T-cell (primary cell): ENCODE measurements at places on chromosomes 7 and 10.
A peak's percentile ranks its signal among the peaks of the same experiment; 100 is the strongest.

DNA sequence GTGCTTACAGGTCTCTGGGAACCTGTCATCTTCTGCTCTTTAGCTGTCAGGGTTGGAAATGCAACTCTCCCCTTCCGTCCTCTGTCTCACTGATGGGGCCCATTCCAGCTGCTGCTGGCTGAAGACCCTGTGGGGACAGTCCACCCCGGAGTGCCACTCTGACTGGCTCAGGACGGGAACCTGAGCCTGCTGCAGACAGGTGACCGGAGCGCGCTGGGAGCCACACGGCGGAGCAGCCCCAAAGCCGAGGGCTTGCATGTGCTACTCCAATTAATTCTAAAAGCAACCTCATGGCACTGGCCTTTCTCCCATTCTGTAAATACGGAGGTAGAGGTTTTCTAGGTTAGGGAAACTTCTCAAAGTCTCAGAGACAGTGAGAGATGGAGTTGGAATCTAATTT is 223.5 kb upstream of the PITRM1 start:
- DNase-seq, result no peak

GRCh38 chr10:78584266-78584665 is 484.5 kb upstream of the ZMIZ1 start:
- DNase-seq, result no peak

DNA sequence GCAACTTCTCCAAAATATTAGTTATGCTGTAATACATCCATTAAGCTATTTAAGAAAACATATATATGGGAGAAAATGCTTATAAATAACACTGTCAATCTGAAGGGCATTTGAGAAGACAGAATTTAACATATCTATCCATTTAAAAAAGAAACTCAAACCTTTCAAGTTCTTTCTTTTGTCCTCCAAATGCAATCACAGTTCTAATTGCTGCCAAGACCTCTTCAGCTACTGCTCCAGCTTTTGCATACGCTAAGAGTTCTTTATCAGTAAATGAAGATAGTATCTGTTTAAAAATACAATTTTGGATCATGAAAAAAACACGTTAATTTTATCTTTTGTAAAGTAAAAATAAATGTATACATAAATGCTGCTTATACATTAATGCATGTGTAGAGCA is 39.6 kb downstream of the ABCB1 start:
- no peak for DNase-seq

DNA sequence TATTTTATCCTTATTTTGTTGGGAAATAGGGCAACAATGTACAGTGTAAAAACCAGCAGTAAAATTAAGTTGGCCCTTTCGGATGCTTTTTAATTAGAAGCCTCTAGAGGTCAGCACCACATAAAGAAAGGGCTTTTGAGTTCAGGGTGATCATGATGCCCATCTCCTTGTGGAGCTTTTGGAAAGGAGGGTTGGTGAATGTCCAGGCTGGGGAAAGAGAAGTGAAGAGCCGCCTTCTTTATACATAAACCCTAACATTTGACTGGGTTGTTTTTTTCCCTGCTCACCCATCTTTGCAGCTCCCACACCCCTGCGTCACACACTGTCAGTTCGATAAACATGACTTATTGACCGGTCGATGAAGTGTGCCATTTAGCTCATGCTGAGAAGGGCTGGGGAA is 29.8 kb downstream of the MTURN start:
- DNase-seq, result no peak

- DNase-seq, result no peak
Measured at GRCh38 chr10:86160890-86161585, 205.6 kb downstream of the GRID1 start.

- no peak for DNase-seq
Measured at GRCh38 chr7:118185163-118185860, 1.3 kb downstream of the LSM8 start.

GRCh38 chr7:143958781-143959180 is 4.1 kb downstream of the OR2F1 start:
- DNase-seq, result no peak

DNA sequence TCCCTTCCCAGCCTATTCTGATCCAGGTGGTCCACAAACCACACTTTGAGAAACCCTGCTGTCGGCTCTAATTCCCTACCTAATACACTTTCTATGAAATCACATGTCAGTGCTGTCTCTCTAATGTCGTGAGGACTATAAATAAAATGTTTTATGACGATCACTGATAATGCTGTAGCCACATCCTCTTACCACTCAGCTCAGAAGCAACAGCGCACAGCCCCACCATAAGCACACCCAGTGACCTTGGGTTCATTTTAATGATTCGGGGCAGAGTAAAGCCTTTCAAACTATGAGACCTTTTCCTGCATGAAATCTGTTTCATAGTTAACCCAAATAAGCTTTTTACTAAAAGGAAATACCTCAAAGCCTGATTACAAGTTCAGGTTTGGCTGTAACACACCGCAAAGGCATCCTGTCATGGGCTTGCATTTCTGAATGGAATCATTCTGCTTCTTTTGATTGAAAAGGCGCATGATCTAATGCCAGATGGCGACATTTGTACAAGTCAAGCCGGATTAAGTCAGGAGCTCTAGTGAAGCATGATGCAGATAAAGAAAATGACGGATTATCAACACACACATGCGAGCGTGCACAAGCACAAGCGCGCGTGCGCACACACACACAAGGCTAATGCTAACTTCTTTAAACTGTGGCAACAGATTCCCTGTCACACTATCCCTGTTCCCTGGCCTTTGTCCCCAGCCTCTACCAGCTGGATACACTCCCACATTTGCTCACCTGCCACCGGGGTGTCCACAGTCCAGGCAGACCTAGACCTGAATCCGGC is 180.5 kb upstream of the PDE1C start:
- no peak for DNase-seq

DNA sequence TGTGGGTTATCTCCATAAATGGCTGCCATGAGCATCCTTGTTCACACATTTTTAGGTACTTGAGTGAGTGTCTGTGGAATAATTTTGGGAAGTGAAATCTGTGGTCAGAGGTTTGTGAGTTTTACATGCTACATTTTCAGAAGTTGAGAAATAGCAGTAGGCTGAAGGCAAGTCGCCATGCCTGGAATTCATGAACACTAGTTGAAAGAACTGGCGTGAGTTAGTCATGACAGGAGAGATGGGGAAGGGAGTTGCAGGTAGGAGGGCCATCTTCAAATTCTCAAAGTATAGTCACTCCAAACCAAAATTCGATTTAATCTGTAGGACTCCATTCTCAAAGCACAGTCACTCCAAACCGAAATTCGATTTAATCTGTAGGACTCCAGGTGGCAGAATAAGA is 89.6 kb downstream of the EGFR start:
- no peak for DNase-seq

GRCh38 chr7:121081327-121081936 is 92.9 kb downstream of the CPED1 start:
- DNase-seq, result no peak

DNA sequence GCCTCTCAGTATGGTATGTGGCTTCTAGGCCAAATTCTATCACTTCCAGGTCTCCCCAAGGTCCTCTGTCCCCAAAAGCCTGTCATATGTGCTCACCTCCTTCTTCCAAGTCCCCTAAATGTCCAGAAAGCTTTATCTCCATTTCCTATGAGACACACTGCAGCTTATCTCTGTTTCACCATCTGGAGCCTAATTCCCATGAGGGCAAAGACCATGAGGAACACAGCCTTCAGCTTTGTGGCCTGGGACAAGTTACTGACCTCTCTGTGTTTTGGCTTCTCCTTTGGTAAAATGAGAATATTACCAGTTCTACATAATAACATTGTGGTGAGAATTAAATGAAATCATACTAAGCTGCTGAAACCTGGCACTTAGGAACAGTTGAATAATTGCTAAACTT is 19.2 kb downstream of the ST8SIA6 start:
- DNase-seq, result no peak

DNA sequence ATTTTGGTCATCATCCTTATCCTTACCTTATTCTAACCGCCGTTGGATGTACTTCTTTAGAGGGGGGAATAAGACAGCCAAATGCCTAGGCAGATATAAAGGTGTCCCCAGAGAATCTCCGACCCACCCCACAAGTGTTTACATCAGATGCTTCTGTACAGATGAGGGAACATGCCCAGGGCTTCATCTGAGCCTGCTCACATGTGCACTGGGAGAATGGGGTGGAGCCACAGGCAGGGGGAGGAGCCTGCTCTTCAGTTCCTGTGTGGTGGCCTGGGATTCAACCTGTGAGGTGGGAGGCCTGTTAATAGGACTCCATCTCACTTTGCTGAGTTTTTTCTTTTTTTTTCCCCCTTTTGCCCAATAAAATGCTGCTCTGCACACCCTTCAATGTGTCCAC is 27.6 kb upstream of the OPTN start:
- DNase-seq, result no peak

DNA sequence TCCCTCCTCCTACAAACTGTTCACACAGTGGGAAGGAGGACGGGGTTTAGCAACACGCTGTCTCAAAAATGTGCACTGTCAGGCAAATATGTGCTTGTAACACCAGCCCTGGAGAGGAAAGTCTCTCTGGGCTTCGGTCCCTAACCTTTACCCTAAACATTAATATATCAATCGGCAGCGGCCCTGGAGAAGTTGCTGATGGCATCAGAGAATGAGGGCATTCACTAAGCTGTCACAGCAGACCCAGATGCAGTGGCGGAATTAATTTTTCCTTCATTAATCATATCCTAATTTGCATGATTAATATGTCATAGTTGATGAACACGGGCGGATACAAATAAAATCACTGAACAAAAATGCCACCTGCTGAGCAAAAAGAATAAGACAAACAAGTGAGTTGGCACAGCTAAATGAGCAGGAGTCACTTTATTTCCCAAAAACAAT is 45.2 kb upstream of the INSIG1 start:
- DNase-seq, result no peak

GRCh38 chr7:117085769-117086463 is 132.6 kb downstream of the ST7 start:
- DNase-seq, result no peak

DNA sequence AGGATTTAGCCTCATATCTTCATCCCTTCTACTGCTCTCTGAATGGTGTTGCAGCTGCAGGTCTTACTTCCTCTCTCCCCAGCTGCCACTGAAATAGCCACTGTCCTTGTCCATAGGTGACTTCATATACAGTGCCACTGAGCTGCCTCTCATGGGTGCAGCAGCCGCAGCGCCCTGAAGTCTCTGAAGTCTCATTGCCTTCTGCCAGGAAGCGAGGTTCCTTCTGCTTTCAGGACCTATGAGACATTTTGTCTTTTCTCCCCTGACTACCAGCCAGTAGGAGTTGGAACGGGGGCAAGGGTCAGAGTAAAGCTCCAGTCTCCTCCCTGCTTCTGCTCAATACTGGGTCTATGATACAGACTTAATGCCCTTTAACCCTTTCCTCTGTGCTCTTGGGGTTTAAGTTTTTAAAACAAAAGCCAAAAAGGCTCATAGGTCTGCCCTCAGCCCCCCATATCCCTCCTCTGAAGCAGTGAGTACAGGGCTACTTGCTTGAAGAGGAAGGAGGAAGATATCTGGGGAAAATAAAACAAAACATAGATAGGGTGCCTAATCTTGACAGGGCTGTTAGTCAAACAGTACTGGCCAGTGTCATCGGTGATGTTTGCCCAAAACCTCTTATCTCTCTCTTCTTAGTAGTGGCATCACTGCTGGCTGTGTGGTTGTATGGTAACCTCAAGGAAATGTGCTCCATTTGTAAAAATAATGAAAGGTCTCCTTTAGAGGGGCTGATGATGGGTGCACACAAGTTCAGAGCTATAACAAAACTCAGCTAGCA is 7.1 kb downstream of the PLCE1 start:
- no peak for DNase-seq

DNA sequence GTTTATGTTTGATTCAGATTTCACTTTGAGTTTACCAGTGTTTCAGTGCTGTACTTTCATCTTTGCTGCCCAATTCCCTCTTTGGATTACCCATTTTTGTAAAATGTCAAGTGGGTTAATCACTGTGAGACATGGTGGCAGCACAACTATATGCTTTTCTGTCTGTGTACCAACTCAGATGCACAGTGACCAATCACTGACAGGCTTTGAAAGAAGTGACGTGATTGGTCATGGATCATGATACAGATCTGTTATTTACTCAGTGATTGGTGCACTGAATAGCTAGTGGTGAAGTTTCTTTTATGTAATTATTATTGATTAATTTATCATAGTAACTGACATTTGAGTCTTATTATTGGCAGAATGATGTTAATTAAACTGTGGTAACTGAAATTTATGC is 126.9 kb downstream of the SDK1 start:
- no peak for DNase-seq

GRCh38 chr10:6244510-6244909 is 41.8 kb downstream of the PFKFB3 start:
- DNase-seq, result no peak

DNA sequence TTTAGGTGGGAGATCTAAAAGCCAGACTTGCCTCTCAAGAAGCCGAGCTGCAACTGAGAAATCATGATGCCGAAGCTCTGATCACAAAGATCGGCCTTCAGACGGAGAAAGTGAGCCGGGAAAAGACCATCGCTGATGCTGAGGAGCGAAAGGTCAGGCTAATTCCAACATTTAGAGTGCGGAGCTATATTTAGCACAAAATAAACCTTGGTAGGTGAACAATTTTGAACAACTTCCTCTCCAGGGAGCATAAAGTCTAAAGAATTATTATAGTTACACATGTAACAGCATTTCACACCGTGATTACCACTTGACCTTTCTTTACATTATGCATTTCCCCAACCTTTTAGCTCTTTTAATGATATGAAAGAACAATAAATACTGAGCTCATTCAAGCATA is 166.7 kb downstream of the CDCA7L start:
- DNase-seq, result no peak

DNA sequence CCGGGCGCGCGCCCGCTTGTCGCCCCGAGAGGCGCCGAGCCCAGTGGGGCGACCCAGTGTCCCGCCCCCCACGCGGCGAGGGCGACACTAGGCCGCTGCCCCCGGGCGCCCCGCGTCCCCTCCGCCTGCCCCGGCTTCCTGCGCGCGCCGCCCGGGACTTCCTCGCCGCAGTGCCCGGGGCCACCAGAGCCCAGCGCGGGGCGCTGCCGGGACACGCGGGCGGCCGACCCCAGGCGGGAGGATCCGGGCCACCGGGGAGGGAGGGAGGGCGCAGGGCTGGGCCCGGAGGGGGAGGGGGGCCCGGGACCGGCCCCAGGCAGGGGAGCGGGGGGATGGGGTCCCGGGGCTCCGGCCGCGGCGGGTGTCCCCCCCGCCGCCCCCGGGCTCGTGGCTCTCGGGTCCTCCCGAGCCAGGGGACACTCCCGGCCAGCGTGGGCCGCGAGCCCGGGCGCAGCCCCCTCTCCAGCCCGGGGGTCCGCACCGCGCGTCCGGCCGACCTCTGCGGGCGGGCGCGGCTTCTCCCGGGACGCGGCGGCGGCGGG is 435 bp upstream of the PWWP2B start:
- peak; percentile 67 for DNase-seq

- no peak for DNase-seq
Measured at GRCh38 chr10:99551616-99552015, 18.9 kb downstream of the NKX2-3 start.

- no peak for DNase-seq
Measured at GRCh38 chr7:108415821-108416536, 40.3 kb downstream of the NRCAM start.

DNA sequence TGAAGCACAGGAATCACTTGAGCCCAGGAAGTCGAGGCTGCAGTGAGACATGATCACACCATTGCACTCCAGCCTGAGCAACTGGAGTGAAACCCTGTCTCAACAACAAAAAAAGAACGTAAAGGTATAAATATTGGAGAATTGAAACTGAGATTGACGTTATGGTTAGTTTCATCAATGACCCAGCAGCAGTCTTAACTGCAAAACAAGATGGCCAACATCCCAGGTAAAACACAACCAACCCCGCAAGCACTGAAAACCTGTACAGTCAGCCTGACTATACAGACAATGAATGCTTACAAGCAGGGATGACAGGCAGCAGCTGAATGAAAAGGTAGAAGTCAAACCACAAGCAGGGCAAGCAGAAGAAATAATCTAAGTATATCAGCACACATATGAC is 34.7 kb downstream of the WAPL start:
- DNase-seq, result no peak
